ENCODE measurements at places on chromosomes 7 and 10.

GRCh38 chr10:13890233-13891127 is 303.7 kb downstream of the PRPF18 start:
- no peak for DNase-seq

- peak; percentile 43 for DNase-seq
Observed at GRCh38 chr10:62050893-62051433, 149.5 kb downstream of the ARID5B start.

- no peak for DNase-seq
Observed at GRCh38 chr7:42768045-42768444, 143.8 kb downstream of the C7orf25 start.

GRCh38 chr7:39951226-39952194 is 1.5 kb downstream of the CDK13 start:
- DNase-seq: peak; percentile 61

- DNase-seq: no peak
Observed at GRCh38 chr10:3757250-3757637, 27.8 kb downstream of the KLF6 start.

GRCh38 chr7:153130052-153130451 is 370.5 kb downstream of the ACTR3B start:
- no peak for DNase-seq

DNA sequence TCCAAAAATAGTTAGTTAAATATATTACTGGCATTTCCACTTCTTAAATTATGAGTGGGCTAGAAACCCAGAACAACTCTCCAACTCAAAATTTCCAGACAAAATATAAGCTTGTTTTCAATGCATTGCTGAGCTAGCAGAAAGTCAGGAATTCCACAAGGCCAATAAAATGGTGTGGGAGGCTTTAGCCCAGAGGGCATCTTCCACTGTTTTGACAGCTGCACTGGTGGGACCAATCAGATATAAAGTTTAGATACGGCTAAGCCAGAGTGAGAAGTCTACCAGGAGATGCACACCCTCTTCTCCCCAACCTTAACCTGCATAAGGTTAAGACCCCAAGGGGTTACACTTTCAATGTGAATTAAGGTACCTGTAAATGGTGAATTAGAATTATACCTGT is 76.6 kb downstream of the AMPH start:
- no peak for DNase-seq

- no peak for DNase-seq
Observed at GRCh38 chr10:44807451-44807850, 103.7 kb upstream of the TMEM72 start.

GRCh38 chr10:79316671-79317431 is 30.4 kb upstream of the PPIF start:
- DNase-seq: no peak

DNA sequence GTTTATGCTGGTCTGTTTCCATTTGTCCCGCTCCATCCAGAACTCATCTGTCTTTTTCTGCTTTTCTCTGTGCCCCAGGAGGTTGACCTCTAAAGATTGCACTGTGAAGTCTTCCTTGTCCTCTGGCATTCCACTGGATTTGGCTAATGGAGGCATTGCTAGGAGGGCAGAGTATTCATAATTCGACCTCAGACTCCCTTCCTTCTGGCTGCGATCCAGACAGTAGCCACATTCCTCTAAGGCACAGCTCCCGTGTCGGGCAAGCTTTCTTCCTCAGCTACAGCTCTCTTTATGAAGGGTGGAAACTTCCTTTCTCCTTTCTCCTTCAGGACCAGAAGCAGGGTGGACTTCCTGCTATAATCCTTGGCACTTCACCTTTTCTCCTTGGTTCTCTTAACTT is 175.9 kb downstream of the BAMBI start:
- DNase-seq: no peak

GRCh38 chr10:71998840-71999194 is 34.6 kb downstream of the CHST3 start:
- DNase-seq: no peak
